ENCODE measurements at places on chromosomes 16 and 17.

- DNase-seq = no peak
Observed at GRCh38 chr16:1416521-1416941, 2.0 kb upstream of the UNKL start.

GRCh38 chr17:48123111-48123510 is 15.5 kb downstream of the SNX11 start:
- no peak for DNase-seq

DNA sequence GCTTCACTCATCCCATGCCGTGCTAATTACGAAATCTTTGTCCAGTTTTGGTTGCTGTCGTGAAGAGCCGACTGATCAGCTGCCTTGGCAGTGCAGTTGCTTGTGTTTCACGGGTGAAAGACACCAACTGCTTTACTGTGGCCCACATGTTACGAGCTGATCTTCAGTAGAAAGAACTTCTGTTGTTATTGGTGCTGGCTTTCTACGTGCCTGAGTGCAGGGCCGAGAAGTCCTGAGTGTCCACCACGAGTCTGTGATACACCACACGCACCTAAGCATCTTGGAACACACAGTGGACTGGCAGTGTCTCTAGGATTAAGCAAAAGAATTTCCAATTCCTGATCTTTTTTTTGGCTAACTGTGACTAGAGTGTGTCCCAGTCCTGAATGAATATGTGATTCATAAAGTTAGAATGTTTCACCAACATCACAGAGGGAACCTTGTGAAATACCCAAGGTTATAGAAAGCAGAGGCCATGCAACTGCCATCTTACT is 70.4 kb upstream of the CLEC18A start:
- DNase-seq = no peak

- no peak for DNase-seq
Observed at GRCh38 chr17:30344283-30345088, 10.6 kb upstream of the TMIGD1 start.

GRCh38 chr17:62882878-62883277 is 74.8 kb upstream of the MARCHF10 start:
- no peak for DNase-seq

DNA sequence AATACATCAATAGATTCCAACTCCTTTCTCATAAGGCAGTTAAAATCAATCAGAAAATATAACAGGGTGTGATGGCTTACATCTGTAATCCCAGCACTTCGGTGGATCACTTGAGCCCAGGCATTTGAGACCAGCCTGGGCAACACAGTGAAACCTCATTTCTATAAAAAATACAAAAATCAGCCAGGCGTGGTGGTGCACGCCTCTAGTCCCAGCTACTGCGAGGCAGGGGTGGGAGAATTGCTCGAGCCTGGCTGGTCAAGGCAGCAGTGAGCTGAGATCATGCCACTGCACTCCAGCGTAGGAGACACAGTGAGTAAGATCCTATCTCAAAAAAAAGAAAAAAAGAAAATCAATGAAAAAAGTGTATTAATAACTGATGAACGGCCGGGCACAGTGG is 258.6 kb downstream of the NTN1 start:
- DNase-seq = no peak

DNA sequence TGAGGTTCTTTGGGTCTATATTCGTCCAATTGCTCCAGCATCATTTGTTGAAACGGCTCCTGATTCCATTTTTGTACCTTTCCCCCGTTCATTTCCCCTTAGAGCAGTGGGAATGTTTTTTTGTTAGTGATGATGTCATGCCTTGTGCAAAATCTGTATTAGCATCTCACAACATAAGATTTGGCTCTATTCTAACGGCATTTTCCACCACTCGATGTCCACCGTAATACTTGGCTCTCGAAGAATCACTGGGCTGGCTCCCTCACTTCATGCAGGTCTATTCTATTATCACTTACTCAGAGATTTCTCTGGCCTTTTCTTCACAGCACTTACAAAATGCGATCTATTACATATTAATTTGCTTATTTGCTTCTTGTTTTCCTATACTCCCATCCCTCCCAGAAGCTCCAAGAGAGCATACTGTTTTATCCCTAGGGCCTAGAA is 571 bp upstream of the NME1 start:
- no peak for DNase-seq

DNA sequence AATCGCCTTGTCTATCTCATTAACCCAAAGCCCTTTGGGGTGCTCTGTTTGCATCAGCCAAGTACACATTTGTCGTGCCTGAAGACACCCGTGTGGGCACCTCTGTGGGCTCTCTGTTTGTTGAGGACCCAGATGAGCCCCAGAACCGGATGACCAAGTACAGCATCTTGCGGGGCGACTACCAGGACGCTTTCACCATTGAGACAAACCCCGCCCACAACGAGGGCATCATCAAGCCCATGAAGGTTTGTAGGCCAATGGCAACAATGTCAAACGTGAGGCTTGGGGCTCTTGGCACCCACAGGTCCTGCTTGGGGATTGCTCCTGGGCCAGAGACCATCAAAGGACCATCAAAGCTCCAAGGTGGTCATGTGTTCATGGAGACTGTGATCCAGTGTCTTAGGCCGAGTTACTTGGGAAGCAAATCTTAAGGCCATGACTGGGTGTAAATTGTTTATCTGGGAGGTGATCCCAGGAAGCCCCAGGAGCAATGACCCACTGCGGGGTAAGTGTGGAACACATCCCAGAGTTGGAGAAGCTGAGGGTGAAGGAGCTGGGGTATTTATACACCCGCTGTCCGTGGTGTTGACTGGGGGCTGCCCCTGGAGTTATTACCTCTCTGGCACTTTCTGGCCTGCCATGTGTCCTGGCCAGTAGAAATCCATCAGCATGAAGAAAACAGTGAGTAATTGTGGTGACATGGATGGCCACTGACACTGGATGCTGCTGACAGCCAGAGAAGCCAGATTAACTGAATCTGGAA is 24.0 kb downstream of the CDH5 start:
- no peak for DNase-seq

GRCh38 chr16:86665319-86665675 is 86.9 kb downstream of the FOXL1 start:
- DNase-seq = no peak

DNA sequence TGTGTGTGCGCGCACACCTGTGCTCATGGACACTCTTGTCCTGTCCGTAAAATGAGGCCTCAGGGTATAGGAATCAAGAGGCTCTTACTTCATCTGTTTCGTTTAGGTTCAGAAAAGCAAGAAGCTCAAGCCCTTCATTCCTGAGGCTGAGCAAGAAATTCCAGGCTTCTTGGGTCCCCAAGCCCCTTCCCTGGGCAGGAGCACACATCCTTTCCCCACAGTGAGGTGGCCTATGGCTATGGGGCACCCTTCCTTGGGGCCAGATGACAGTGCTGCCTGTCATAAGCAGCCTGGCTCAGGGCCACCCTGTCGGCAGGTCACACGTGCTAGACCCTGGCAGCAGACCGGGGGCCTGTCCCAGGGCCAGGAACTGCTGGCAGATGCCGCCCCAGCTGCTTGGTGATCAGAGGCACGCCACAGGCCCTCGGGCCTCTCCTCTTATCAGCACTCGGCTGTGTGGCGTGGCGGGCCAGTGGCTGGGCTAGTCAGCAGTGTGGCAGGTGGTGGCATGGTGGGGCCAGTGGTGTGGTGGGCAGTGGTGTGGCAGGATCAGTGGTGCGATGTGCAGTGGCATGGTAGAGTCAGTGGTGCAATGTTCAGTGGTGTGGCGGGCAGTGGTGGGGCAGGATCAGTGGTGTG is 50.2 kb downstream of the NKD1 start:
- DNase-seq = no peak

GRCh38 chr16:52492789-52493357 is 54.1 kb downstream of the TOX3 start:
- DNase-seq = no peak

- DNase-seq = no peak
Observed at GRCh38 chr17:65457183-65457582, 104.3 kb downstream of the AXIN2 start.

DNA sequence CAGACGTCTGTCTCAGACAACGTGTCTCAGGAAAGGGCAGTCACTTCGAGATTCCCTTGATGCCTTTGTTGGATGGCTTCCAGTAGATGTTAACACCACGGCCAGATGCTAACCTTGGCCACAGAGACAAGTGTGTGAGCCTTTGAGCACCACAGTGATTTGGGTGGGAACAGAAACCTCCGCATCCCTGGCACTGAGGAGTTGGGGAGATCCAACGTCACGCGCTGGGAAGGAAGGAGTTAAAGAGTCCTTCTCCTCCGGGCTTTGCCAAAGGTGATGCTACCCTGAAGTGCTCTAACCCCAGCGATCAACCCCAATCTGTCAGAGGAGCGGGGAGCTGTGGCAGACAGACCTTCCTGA is 3.0 kb upstream of the ABR start:
- DNase-seq = no peak

DNA sequence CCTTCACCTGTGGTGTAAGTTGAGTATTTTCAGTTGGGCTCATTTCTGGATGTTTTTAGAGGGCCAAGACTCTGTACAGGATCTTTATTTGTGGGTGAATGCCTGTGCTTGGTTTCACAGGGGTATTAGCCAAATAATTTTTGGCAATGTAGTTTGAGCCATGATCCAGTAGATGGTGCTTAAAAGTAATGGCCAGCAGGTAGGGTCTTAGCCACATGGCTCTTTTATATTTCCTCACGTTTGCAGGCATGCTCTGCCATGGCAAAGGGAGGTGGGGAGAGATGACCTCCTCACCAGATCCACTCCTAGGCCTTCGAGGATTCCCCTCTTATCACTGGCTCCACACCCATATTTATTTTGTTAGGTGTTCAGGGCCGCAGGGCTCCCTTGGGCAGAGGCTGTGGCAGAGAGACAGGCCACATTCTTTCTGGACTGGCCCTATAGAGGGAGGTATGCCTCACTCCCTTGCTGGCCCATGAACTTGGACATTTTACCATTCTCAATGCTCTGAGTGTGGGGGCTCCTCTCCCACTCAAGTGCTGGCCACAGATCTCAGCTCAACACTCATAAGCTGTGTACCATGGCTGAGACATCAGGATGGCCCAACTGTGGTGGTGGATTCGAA is 417.1 kb downstream of the XYLT1 start:
- no peak for DNase-seq

GRCh38 chr17:72169823-72170222 is 49.0 kb downstream of the SOX9 start:
- no peak for DNase-seq

DNA sequence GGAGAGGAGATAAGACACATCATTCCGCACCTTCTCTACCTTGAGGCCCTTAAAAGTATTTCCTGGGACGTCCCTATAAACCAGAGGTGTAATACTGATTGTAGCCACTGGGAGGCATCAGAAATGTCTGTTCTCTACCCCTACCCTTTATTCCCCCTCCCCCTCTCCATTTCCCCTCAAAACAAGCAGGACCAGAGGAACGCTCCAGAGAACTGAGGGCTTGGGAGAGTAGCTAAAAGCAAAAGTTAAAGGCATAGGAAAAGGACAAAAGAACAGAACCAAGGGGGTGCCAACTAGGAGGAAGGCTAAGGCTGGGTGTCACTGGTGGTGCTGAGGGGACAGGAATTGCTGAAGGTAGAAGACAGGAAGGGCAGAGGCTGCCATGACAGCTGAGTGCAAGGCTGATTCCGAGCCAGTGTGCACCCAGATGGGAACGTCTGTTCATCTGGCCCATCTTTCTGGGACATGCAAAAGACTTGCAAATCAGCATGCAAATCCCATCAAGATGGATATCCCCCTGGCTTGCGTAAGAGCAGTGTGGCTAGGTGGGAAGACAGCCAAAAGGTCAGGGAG is 6.7 kb downstream of the CAMTA2 start:
- no peak for DNase-seq

DNA sequence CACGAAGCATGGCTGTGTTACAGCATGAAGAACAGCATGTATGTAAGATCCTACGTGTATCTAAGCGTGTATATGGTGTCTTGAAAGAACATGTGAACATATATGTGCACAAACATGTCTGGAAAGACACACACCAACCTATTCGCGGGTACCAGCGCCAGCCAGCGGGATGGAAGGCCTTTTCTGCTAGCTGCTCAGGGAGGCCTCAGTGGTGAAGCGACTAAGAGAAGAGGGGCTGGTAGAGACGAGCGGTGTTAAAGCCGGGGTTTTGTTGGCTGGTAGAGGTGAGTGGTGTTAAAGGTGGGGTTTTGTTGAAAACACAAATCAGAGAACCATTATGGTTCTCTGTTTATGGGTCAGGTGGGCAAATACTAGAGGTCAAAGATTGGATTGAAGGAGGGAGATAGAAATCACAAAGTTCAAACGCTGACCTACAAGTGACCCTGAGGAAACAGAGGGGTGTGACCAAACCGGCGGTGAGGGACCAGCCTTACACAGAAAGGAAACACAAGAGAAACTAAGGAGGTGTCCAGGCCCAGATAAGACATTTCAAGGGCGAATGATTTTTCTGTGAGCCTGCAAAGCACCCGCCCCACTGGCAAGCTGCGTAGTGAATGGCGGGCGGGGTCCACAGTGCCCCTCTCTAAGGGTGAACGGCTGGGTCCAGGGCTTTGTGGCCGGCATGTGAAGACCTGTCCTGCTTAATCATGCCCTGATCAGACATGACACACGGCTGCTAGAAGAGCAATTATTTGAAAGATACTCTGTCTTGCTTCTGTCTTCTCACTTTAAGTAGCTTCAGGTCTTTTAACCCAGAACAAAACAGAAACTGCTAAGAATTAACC is 8.1 kb downstream of the ZCCHC14 start:
- DNase-seq = no peak

- no peak for DNase-seq
Observed at GRCh38 chr16:87365021-87365713, 18.4 kb downstream of the FBXO31 start.

DNA sequence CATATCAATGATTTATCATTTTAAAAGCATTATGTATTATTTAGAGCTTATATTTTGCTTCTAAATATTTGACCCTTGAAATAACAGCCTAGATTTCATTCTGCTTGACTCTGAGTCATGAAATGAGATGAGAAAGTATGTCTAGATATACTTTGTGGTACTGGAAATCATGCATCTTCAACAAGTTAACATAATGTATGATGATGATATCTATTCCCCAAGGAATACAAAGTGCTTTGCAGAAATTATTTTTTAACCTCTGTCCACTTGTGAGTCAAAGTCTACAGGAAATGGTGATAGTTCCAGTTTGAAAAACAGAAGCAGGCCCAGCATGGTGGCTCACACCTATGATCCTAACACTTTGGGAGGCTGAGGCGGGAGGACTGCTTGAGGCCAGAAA is 36.1 kb downstream of the GOSR1 start:
- DNase-seq = no peak
